ENCODE measurements at places on chromosomes 2 and 18. TPM values are rescaled to one million over a fixed set of nuclear protein-coding genes. Genes with fewer than 3 reads are reported as not detected.

DNA sequence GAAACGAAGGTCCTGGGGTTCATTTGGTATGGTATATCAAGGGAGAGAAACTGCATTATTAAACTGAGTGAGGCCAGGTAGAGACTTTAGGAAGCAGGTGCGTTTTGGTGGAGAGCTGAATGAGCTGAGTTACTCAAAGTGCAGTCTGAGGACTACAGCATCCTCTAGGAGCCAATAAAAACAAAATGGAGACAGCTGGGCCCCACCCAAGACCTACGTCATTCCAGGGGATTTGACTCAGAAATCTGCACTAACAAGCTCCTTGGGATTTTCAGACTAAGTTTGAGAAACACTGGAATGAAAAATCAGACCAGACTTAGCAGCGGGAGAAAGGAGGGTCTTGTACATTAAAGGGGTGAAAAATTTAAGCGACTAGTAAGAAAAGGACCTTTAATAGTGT lies 131.5 kb downstream of the UXS1 start:
- DNase-seq, result no peak

DNA sequence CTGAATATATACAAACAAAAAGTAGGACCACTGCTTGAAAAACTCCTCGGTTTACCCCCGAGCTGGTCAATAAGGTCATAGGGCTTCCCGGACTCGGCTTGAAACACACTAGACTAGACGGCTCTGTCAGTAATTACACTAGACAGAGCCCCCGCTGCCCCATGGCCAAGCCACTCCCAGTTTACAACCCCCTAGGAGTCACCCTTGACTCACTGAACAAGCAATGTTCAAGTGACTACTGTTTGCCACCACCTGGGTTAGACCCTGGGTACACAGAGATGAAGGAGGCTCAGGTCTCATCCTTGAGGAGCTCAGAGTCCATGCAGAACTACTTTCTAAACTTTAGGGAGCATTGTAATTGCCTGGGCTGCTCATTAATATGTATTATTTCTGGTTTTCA lies 13.7 kb upstream of the PRELID3A start:
- no peak for DNase-seq

GRCh38 chr2:138949517-138949916 lies 169.3 kb upstream of the NXPH2 start:
- DNase-seq, result no peak

GRCh38 chr2:4012197-4012596 lies 308.8 kb downstream of the DCDC2C start:
- no peak for DNase-seq

GRCh38 chr2:30565851-30566358 lies 118.9 kb downstream of the LCLAT1 start:
- DNase-seq, result no peak

DNA sequence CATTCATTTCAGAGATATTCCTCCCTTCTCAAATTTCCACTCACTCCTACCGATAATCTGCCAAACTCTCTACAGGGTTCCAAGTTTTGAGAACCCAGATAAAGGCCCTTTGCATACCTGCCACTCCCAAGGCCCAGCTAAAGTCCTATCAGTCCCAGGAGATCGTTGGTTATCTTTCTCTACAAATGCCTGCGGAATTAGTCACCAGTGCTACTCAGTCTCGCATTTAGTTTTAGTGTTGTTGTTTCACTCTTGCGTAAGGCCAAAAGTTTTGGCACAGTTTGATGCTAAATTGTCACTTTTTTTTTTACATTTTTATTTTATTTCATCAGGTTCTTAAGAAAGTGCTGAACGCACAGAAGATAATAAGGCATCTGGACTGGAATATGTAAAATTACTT lies 29.2 kb upstream of the SETBP1 start:
- DNase-seq, result no peak

GRCh38 chr2:145169285-145169684 lies 649.4 kb upstream of the ZEB2 start:
- no peak for DNase-seq

- no peak for DNase-seq
Observed at GRCh38 chr2:15363734-15364133, 197.4 kb downstream of the NBAS start.

Gene FBXO36
- 0.87 TPM for total RNA-seq

Gene PRKCE
- 23.6 TPM for total RNA-seq

Measured in lung microvascular endothelial cell (primary cell).